Metanephros (tissue), 2 donors: ENCODE measurements at places on chromosomes 7 and 10. TPM values are rescaled to one million over a fixed set of nuclear protein-coding genes. Genes with fewer than 3 reads are reported as not detected.

The ASB10 gene
- 3.4 TPM for total RNA-seq

The DPP6 gene
- 48.7 TPM for total RNA-seq

The HERPUD2 gene
- total RNA-seq: 35.1 TPM

The AKR1C1 gene
- 6.3 TPM for total RNA-seq

The TMEM213 gene
- 43.8 TPM for total RNA-seq

The PLAU gene
- 34.2 TPM for total RNA-seq

The GPR22 gene
- total RNA-seq: not detected

The ATE1 gene
- 37.0 TPM for total RNA-seq

The TMEM229A gene
- 0.06 TPM for total RNA-seq

The ABCC2 gene
- total RNA-seq: 9.1 TPM

The PDK4 gene
- total RNA-seq: 27.2 TPM

The LAMB1 gene
- total RNA-seq: 493 TPM

The SEMA3C gene
- total RNA-seq: 139 TPM

The CLDN4 gene
- total RNA-seq: 132 TPM

The PBLD gene
- 57.3 TPM for total RNA-seq

The CRTAC1 gene
- total RNA-seq: 14.3 TPM

The HTR7 gene
- 1.4 TPM for total RNA-seq

The STK31 gene
- 0.64 TPM for total RNA-seq

The PHYH gene
- 30.4 TPM for total RNA-seq

The SPDYE1 gene
- not detected for total RNA-seq

The HUS1 gene
- total RNA-seq: 20.9 TPM

The SFRP5 gene
- total RNA-seq: 0.58 TPM

The ZNF853 gene
- total RNA-seq: 16.8 TPM

The CBX3 gene
- 99.1 TPM for total RNA-seq

The OR2A5 gene
- total RNA-seq: not detected

The RARRES2 gene
- total RNA-seq: 68.7 TPM

The C10orf95 gene
- total RNA-seq: 0.35 TPM

The FRG2B gene
- not detected for total RNA-seq

The CHAT gene
- not detected for total RNA-seq

The GFRA1 gene
- total RNA-seq: 43.8 TPM

The TAS2R3 gene
- total RNA-seq: 7.1 TPM

The OPN1SW gene
- total RNA-seq: not detected

The LIPJ gene
- 0.23 TPM for total RNA-seq

The MYO1G gene
- 3.6 TPM for total RNA-seq

The GPR158 gene
- 0.18 TPM for total RNA-seq

The ANKRD1 gene
- total RNA-seq: 1.3 TPM

The PPRC1 gene
- 17.2 TPM for total RNA-seq

The CALN1 gene
- 0.23 TPM for total RNA-seq

The HPSE2 gene
- 4.0 TPM for total RNA-seq

The HTRA1 gene
- total RNA-seq: 73.6 TPM
